ENCODE measurements at places on chromosomes 1 and 21.

GRCh38 chr1:27575840-27576331 is 28.1 kb downstream of the AHDC1 start:
- DNase-seq, result no peak

DNA sequence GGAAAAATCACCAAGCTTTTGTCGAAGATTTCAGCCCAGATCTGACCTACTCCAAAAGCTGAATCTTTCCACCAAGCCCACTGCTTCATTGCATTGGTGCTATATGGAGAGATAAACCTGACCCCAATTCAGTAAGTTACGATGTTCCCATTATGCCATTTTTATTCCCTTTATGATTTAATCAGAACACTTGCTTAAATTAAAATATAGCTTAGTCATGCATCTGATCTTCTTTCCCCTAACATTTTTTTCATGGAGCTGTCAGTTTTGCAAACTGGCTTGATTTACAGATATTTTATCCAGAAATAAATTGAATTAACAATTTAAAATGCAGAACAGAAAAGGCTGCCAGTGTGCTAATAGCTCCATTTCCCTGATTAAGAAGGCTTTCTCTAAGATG is 503.5 kb upstream of the C1orf87 start:
- no peak for DNase-seq

- DNase-seq, result no peak
Observed at GRCh38 chr1:53188099-53188498, 8.5 kb upstream of the CPT2 start.

DNA sequence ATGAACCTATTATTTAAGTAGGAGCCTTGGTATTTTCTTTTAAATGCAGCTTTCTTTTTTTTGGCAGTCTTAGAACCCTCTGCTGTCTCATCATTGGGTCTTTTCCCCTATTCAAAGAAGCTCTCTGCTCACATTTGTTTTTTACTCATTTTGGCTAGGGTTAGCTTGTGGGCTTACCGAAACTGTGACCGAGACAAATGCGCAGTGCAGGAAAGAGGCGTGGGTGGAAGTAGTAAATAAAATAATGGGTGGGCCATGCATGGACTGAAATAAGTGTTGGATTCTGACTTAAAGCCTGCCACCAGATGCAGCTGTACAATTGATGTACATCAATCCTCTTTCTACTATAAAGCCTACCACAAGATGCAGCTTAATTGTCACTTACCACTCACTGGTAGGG is 14.7 kb downstream of the XPR1 start:
- DNase-seq, result no peak

GRCh38 chr1:159184201-159184600 is 12.8 kb downstream of the CADM3 start:
- DNase-seq, result no peak

DNA sequence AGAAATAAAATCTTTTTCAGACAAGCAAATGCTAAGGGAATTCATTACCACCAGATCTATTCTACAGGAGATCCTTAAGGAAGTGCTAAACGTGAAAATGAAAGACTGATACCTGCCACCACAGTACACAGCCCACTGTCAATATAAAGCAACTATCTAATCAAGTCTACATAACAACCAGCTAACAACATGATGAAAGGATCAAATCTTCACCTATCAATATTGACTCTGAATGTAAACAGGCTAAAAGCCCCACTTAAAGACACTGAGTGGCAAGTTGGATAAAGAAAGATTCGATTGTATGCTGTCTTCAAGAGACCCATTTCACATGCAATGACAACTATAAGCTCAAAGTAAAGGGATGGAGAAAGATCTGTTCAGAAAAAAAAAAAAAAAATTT is 492.4 kb downstream of the COL11A1 start:
- no peak for DNase-seq

- DNase-seq, result no peak
Observed at GRCh38 chr1:201673093-201673492, 134.2 kb downstream of the NAV1 start.

DNA sequence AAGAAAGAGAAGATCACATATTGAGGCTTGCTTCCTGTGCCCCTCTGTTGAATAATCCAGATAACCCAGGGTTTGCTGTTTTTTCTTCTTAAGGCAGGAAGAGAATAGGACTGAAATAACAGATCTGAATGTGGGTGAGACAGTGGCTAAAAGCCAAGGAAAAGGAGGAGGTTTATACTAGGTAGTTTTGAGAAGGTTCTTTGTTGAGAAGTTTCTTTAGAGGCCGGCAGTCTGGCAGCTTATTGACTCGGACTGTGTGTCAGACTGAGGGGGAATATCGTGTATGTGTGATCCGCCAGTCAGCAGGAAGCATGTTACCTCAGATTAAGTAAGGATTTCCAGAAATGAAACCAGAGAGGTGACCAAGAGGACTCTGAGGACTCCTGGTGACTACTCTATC is 119.8 kb downstream of the PLA2G4A start:
- DNase-seq, result no peak

- no peak for DNase-seq
Observed at GRCh38 chr1:5915587-5916571, 76.3 kb downstream of the NPHP4 start.

DNA sequence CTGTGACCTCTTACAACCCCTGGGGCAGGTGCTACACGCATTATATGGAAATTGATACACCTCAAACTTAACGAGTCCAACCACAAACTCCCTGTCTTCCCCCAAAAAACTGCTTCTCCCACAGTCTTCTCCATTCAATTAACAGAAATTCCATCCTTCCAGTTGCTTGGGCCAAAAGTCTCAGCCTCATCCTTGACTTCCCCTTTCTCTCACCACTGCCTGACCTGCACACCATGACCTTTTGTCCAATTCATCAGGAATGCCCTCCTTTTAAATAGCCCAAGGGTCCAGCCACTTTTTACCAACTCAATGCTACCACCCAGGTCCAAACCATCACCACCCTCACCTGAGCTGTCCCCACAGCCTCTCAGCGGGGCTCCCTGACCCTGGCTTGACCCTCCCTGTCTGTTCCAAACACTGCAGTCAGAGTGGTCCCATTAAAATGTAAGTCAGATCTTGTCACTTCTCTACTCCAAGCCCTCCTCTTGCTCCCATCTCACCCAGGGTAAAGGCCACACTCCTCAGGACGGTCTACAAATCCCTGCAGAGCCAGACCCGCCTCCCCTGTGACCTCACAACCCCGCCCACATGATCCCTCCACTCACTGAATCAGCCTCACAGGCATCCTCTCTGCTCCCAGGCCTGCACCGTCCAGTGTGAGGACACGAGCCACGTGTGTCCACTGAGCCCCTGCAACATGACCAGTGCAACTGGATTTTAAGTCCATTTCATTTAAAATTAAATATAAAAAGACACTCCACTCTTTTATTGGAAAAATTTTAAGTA is 18.5 kb downstream of the KCNN3 start:
- DNase-seq, result no peak

GRCh38 chr1:8022395-8023286 is 3.5 kb downstream of the ERRFI1 start:
- DNase-seq, result no peak

GRCh38 chr1:38331496-38332210 is 285.1 kb upstream of the POU3F1 start:
- DNase-seq, result no peak

GRCh38 chr1:59687081-59687480 is 127.7 kb upstream of the HOOK1 start:
- no peak for DNase-seq

DNA sequence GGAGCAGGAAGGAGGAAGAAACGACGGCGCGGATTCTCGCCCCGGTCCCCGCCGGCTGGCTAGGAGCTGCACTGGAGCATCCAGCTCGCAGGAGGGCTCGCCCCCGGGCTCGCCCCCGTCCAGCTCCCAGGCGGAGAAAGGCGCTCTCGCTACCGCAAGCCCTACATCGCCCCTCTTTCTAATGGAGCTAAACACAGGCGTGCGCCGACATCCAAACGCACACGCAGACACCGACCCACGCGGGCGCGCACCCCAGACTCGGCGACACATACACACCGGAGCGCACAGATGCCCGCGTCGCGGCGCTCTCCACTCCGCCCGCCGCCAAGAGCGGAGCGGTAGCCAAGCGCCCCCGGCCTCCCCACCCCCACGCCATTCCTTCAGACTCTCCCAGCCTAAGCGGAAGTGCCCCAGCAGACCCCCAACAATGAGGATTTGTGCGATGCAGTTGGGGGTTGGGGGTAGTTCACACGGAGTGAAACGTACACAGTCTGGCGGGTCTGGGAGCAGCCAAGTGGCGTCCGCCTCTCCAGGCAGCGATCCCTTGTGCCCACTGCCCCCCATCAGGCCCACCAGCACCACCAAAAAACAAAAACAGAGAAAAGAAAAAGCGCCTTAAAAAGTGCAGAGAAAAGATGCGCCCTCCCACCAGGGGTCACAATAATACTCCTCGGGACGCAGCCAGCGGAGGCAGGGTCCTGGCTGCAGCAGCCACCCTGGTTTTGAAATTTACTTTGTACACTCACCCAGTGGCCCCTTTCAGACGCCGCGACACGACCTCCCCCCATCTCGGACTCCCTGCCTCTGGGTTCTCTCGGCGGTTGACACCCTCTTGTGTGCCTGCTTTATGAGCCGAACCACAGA is 1.4 kb downstream of the DAB1 start:
- no peak for DNase-seq

DNA sequence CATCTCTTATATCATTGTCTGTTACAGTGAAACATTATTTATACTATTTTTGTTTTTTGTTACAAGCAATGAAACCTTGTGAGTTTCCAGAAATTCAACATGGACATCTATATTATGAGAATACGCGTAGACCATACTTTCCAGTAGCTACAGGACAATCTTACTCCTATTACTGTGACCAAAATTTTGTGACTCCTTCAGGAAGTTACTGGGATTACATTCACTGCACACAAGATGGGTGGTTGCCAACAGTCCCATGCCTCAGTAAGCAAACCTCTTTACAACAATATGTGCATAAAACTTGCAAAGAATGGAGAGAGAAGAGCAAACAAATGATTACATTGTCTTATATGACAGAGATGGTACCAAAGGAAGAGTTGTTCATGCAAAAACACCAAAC is 22.4 kb downstream of the CFHR4 start:
- DNase-seq, result no peak

DNA sequence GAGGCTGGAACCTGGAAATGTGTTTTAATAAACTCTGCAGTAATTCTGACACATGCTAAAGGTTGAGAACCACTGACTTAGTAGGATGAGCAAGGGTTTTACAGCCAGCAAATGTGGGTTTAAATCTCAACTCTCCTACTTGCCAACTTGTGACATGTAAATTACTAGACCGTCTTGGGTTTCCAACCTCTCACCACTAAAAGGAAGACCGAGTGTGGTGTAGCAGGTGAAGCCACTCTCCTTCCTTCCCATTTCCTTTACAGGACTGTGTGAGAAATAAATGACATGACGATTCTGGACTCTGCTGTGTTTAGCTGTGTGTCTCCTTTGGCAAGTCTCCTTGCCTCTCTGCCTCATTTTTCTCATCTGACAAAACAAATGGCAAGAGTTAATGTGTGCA is 49.5 kb upstream of the DNAJC6 start:
- DNase-seq, result no peak

GRCh38 chr1:156664046-156664766 is 13.0 kb downstream of the NES start:
- peak; percentile 46 for DNase-seq

DNA sequence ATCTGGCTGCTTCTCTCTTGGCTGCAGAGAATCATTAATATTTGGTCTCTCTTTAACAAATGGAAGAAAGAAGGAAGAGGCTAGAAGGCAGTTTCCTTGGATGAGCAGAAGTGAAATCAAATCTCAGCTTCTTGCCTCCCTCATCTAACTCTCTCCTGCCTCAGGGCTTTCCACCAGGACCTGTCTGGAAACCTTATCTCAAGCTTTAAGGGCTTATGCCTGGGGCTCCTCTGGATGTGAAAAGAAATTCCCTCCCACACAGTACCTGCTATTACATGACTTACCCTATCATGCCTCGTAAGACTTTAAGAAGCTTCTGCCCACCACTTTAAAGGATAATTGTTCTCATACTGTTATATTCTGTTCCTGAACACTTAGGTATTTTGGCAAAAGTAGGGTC is 8.9 kb downstream of the VTCN1 start:
- no peak for DNase-seq

DNA sequence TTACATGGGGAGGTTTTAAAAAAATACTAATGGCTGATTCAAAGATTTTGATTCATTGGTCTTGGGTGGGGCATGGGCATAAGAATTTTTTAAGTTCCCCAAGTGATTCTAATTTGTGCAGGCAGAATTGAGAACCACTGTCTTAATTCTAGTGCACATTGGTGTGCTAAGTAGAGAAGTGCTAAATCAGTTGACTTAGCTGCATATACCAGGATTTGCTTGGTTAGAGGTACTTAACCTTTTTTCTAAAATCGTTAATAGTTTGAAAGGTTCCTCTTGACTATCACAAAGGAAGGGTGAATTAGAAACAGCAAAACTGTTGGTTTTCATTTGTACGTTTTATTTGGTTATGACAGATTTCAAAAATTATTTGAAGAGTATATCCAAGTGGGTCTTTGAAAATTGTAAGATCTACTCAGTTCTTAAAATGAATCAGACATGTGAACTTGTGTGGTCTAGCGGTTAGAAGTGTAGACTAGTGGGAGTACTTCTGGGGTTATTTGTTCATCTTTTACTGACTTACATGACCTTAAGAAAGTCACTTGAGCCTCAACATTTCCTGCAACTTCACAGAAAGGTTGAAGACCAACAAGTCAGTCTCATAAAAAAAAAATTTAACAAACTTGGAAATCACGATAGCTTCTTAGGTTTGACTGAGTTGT is 66.7 kb downstream of the RPAP2 start:
- DNase-seq, result no peak

DNA sequence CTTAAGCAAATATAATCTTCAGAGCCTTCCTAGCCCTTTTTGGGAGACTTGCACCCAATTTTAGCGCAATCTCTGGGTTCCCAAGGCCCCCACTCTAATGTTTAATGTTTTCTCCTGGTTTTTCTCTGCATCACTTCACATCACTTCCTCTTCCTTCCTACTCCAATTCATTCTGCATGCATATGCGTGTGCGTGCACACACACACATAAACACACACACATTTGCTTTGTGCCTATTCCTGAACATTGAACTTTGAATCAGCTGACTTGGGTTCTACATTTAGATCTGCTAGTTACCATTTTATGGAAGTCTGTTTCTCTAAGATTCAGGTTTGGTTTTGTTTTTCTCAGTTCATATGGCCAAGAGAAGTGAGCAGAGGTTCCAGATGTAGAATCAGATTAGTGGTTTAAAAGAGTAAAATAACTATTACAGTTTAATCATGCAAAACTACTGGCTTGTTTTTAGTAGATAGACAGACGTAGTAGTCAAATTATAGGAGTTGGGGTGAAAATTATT is 7.4 kb upstream of the EDEM3 start:
- DNase-seq, result no peak

- DNase-seq, result no peak
Observed at GRCh38 chr1:221520250-221520649, 221.6 kb downstream of the DUSP10 start.

GRCh38 chr1:182249201-182249676 is 142.4 kb downstream of the GLUL start:
- no peak for DNase-seq

- DNase-seq, result no peak
Observed at GRCh38 chr1:30111431-30111830, 612.0 kb downstream of the MATN1 start.

- no peak for DNase-seq
Observed at GRCh38 chr1:101130673-101131072, 105.1 kb upstream of the DPH5 start.

GRCh38 chr21:28333578-28334075 is 659.0 kb downstream of the LTN1 start:
- peak; percentile 31 for DNase-seq

GRCh38 chr21:36788120-36788638 is 89.3 kb downstream of the SIM2 start:
- DNase-seq, result no peak

GRCh38 chr1:188343914-188344313 is 1515.2 kb downstream of the PLA2G4A start:
- no peak for DNase-seq

- no peak for DNase-seq
Observed at GRCh38 chr1:246787781-246788513, 63.7 kb downstream of the SCCPDH start.
